ENCODE measurements at places on chromosomes 13 and 19.

DNA sequence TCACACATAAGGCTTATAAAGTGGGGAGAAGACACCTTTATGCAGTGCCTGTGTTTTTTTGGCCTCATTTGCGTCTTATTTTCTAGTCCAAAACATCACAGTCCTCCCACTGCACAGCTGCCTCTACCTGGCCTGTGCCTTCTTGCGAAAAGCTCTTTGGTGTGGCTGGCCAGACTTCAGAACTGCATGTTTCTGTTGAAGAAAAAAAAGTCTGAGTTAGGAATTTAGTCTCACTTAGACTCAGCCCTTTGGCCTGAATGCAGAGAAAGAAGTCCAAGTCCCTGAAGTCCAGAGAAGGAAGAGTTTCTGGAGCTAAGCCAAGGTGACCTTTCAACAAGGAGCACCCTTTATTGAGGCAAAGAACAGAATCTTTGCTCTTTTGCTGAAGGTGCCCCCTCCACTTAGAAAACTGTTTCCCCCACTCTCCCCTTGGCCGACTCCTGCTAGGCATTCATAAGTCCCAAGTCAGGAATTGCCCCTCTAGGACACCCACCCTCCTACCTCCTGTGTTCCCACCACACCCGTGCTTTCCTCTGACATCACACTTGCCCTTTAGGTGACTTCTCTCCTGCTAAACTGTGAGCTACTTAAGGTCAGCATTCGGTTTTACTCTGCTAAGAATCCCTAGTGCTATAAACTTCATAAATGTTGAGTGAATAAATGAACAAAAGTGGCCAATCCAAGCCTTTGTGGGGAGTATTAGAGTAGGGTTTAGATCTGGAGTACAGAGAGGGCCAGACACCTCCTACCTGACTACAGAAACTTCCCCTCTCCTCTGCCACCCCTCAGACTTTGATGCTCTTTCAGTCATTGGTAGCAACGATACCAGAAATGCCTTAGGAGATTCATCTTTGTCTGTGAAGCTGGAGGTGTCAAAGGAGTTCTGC is 226.8 kb downstream of the LACC1 start:
- DNase-seq: no peak

DNA sequence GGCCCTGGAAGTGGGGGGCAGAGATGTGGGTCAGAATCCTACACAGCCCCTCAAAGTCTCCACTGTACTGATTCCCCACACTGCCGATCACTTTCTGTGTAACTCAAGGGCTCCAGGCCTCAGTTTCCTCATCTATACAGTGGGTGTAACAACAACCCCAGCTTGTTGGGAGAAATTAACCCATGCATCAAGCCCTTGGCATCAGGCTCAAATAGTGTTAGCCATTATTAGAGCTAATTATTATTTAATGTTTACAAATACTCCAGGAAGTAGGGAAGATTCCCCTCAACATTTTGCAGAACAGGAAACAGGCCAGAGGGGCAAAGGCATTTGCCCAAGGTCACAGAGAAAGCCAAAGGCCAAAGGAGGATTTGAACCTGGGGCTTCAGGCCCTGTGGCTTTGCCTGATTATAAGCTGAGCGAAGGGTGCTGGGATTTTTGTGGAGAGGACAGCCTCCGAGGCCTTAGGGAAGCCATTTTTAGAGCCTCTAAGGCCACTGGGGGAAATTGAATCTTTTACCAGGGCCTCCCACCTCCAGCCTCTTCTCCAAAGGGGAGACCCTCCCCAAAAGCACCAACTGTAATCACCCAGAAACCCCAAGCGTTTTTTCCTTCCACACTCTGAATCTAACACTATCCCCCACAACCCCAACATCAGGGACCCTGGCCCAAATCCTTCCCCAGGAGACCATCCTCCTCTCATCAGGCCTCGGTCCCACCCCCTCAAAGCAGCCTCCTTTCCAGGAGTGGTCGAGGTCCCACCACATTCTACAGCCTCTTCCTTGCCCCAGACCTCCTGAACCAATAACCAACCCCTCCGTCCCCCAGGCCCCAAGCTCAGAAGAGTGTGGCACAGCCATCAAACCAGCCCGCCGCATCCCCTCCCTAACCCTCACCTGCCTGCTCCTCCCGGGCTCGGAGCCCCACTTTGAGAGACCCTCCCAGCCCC is 1.1 kb downstream of the FKBP8 start:
- no peak for DNase-seq

- no peak for DNase-seq
Observed at GRCh38 chr13:91346062-91346461, 1.4 kb upstream of the MIR17HG start.

GRCh38 chr19:13102416-13102665 is 317 bp downstream of the LYL1 start:
- DNase-seq: no peak

GRCh38 chr19:45601115-45601514 is 897 bp downstream of the GPR4 start:
- DNase-seq: no peak

DNA sequence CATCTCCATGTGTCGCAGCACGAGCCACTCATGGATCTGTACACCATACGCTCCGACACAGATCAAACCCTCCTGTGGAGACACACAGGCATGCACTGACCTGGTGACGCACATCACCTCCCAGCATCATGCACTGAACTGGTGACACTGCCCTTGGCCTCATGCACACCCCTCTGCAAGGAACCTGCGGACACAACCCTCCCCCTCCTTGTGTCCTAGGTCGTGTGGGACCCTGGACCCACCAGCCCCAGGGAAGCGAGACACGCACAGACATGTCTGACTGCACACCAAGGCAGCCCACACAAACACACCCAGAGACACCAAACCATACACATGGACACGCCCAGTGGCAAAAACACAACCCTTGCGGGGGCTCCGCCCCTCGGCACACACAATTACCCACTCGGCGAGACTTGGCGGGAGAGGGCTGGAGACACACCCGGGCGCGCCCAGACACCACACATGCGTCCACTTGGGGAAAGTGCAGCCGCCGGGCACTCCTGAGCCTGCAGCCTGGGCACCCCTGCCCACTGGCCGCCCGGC is 2.0 kb upstream of the KCNN4 start:
- no peak for DNase-seq

GRCh38 chr13:91948736-91949135 is 550.3 kb downstream of the GPC5 start:
- DNase-seq: no peak

DNA sequence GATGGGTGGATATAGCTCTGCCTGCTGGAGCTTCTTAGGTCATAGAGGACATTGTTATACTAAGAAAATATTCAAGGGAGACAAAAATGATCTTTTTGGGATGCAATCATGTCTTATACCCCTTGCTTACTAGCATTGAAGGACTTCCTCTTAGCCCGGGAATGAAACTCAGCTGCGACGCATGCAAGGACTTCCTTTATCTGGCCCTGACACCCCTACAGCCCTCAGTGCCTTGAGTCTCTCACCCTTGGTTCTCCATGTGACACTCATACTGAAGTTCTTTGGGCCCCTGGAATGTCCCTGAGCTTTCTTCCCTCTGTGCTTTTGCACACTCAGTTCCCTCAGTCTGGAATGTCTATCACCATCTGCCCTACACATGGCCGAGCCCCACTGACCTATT is 72.5 kb upstream of the MTIF3 start:
- no peak for DNase-seq

DNA sequence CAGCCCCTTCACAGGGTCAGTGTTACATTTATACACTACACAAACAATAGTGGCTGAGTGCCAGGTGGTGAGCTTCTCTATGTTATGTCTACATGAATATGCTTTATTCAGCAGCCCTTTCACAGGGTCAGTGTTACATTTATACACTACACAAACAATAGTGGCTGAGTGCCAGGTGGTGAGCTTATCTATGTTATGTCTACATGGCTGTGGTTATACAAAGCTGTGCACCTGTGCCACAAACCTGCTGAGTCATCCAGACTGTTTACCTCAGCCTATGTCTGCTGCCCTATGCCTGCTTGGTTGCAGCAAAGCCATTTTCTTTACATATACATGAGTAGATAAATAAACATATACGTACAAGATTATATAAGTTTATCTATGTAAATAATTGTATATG is 76.5 kb downstream of the ZNF726 start:
- no peak for DNase-seq

DNA sequence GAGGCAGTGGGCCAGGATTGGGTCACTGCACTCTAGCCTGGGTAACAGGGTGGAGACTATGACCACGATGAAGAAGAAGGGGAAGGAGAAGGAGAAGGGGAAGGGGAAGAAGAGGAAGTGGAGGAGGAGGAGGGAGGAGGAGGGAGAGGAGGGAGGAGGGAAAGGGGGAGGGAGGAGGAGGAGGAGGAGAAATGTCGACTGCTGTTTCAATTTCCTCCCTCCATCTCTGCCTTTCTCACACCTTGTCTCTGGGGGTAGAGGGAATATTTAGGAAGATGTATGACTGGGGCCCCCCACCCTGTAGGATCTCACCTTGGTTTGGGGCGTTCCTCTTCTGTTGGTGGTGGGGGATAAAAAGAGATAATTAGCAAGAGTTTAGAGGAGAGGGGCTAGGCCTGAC is 3.8 kb downstream of the TNNT1 start:
- DNase-seq: no peak

DNA sequence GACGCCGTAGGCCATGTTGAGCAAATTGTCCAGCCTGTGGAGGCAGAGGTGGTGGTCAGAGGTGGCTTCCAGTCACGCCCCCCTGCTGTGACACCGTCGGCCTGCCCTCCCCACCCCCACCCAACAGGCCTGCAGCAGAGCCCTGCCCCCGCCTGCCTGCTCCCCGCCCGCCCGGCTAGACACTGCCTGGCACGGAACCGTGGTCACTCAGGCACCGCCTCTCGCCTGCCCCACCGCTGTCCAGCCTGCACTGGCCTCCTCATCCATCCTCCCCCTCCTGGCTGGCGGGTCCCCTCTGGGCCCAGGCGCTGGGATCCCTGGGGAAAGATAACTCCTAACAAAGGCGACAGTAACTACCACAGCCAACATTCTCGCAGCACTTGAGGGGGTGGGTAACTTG is 21.7 kb downstream of the PRKCSH start:
- DNase-seq: no peak

GRCh38 chr19:12331211-12331941 is 2.1 kb downstream of the ZNF563 start:
- DNase-seq: no peak

GRCh38 chr19:40380199-40381037 is 9.6 kb downstream of the HIPK4 start:
- DNase-seq: no peak

DNA sequence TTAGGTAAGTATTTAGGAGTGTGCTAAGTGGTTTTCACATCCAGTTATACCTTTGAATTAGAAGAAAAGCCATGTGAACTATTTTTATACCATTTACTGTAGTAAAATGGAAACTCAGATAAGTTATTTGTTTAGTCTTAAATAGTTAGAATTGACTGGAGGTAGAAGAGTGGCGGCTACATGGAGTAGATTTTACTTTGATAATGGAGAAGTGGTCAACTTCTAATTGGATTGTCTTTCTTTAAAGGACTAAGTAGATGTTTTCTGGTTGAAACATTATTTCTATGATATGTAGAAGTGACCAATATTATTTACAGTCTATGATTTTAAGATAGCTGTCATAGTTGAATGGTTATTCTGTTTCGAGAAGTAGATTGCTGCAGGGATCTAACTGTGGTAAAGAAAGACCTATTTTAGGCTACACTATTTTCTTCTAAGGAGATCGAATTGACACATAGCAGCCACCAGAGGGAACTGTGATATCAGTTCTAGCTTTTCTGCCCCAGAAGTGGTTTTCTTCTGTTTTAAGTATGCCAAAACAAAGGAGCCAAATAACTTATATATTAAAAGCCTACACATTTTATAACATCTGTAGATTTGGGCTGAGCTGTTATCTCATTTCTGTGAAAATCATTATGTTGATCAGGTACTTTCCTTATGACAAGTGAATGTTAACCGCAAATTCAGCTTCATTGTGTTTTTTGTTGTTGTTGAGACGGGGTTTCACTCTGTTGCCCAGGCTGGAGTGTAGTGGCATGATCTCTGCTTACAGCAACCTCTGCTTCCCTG is 26.1 kb downstream of the ZMYM2 start:
- no peak for DNase-seq

- no peak for DNase-seq
Observed at GRCh38 chr13:51998723-51999509, 12.3 kb downstream of the ATP7B start.

DNA sequence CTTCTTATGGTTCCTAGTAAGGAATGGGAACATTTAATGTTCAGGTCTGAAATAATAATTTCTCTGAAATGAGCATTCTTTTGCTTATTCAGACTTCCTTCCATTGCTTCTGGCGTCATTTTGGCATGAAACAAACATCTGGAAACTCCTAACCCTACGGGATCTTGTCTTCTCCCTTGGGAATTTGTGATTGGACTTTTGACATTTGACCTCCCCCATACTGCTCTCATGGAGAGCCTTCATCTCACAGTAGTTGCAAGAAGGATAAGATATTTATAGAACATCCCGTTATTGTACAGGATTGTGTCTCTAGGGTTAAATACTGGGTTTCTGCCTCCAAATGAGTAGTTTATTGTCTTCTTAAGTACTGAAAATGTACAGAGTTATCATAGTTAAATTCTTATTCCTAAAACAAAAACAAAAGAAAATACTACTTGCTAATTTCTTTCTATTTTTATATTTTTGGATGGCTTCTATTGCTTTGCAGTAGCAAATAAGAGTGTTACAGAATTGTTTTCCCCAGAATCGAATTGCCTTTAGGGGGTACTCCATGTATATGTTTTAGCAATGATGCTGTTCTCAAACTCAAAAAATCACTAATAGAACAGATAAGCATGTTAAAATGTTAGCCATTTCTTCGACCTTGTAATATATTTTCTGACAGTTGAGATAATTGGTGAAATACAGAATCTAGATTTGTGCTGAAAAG is 366.8 kb downstream of the DLEU7 start:
- no peak for DNase-seq

- DNase-seq: no peak
Observed at GRCh38 chr13:43200736-43201135, 177.3 kb downstream of the DNAJC15 start.

DNA sequence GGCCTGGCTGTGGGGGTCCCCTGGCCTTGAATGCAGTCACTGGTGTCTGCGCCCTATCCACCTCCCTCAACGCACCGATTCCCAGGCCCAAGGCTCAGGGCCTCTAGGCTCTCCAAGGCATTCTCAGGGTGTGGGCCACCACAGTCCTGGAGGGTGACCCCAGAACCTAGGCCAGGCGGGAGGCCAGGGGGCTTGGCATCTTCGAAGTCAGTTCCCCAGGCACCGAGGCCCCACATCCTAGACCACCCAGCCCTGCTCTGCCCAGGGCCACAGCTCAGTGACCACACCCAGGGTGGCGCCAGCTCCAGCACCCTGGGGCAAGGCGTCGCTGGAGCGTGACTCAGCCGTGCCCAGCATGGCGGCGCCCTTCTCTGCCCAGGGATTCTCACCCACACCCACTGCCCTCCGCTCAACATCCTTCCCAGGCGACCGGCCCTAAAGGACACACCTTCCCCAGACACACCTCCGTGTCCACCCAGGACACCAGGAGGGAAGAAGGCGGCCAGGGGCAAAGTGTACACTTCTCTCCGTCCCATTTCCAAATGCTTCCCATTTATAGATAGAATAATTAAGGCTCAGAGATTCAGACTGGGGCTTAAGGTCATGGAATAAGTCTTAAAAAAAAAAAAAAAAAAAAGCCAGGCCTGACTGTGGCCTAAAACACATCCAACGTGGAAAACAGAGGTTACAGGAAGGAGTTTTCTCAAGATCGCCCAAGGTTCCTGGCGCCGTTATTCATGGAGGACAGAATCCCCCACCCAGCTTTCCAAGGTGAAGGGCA is 36.4 kb upstream of the NANOS3 start:
- no peak for DNase-seq
